NCI-H510A (cell line): ENCODE measurements at places on chromosomes 1 and 21.
A peak's percentile ranks its signal among the peaks of the same experiment; 100 is the strongest.

GRCh38 chr1:151259351-151259750 is 4.8 kb downstream of the PSMD4 start:
- DNase-seq: no peak

- no peak for DNase-seq
Observed at GRCh38 chr21:45959779-45960390, 21.7 kb upstream of the COL6A1 start.

DNA sequence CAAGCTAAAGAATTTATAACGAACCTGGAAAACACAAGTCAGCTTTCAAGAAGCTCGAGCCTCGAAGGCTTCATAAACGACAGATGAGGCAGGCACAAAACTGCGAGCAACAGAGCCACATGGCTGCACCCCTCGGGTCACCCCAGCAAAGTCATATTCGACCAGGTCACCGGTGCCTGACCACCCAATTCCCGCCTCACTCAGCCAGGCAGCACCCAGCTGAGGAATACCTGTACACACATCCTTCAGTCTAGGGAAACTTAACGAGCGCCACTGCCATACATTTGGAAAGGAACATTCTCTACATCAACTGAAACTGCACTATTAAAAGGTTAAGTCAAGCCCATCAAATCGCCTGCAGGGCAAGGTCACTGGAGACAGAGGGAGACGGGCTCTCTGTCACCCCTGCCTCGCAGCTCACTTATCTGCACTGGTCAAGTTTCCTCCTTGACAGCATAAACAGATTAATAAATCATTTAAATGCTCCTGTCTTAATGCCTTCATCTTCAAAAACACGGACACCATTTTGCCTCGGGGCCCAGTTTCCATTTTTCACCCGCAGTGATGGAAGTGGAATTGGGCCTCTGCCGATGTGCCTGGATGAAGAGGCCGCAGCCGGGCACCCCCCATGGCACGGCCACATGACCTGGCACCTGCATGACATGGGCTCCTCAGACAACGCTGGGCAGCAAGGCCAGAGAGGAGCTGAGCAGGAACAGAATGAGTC is 20.6 kb downstream of the NPHP4 start:
- DNase-seq: no peak

- peak; percentile 44 for DNase-seq
Observed at GRCh38 chr1:213983493-213984386, 4.0 kb upstream of the PROX1 start.

GRCh38 chr1:33719326-33719725 is 144.6 kb upstream of the HMGB4 start:
- DNase-seq: no peak

- no peak for DNase-seq
Observed at GRCh38 chr1:28421744-28422143, 52.2 kb downstream of the PHACTR4 start.

DNA sequence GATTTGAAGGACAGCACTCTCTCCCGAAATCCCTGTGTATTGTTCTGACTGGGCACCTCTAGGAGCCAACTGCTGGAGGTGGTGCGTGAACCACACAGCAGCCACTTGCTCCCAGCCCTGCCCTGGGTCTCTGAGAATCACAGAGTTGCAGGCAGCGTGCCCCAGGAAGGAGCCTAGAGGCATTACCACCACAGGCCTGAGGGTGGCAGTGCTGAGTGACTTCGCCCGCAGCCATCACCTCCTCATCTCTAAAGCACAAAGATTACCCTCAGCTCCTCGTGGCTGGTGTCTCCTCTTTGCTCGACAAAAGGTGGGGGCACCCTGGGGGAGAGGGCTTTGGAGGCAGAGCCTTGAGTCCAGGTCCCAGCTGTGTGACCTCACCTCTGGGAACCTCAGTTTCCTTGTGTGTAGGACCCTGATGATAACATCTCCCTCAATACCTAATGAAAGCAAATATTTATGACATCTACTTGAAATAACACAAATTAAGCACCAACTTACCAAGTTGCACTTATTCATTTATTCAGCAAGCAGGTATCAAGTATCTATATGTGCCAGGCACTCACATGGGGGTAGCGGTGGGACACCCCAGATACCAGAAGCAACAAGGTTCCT is 86.3 kb downstream of the VWA5B1 start:
- DNase-seq: peak; percentile 27

- DNase-seq: no peak
Observed at GRCh38 chr1:174964972-174965361, 34.8 kb upstream of the CACYBP start.

DNA sequence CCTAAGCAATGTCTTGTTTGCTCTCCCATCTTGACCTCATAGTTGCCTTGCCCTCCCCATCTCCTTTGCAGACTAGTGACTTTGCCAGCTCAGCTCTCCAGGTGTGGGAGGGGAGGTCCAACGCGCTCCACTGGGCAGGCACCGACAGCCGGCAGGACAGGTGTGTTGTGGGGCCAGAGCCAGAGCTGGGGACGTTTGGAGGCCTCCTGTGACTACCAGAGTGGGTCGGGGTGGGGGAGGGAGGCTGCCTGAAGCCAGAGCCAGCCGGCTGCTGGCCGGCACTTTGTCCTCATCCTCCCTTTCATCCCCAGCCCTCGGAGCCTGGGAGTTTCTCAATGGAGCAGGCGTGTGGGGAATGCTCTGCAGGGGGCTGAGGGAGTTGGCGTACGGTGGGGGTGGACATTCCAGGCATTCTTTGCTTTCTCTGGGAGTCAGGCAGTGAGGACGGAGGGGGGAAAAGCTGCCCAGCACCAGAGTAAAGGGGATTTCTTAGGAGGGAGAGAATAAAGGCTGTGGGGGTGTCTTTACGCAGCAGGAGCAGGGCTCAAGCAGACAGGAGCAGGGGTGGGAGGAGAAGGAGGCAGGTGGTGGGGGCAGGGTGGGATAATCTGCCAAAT is 20.2 kb downstream of the NUAK2 start:
- peak; percentile 83 for DNase-seq

DNA sequence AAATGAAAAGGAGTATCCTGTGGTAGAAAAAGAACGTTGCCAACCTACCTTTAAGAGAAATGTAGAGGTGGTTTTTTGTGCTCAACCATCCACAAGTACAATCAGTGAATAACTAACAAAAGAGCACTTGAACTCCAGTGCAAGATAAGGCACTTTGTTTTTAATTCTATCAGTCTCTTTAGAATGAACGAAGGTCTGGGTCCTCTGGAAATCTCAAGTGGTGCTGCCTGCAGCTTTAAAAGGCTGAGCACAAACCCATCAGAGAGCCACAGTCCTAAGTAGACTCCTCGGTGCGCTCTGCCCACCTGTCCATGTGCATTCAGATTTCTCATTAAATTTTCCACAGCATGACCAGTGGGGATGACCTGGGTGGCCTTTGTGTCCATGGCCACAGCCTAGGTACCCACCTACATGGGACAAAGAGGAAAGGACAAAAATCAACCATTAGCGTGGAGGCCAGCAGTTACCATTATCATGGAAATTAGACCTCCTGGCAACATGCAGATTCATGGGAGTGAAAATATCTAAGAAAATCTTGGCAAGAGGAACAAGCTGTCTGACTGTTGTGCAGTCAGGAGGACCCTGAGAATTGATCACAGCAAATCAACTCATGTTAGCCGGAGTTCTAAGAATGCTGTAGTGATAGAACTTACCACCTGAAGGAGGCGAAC is 9.4 kb downstream of the TRIM45 start:
- DNase-seq: no peak

DNA sequence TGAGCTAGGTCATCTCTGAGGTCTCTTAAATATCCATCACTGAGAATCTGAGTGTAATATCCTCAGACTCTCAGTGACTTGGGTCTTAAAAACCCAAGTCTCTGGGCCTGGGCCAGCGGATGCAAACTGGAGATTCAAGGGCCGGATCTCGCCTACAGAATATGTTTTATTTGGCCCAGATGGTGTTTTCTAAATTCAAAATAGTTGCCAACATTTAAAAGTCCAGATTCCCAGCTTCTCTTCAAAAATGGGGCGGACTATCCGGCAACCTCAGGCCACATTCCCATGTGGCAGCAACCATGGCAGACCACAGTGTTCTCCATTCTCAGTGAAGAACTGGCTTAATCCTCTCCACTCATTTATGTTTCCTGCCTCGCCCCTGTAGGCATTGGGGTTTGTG is 12.7 kb upstream of the HEYL start:
- DNase-seq: no peak

GRCh38 chr1:97898948-97899347 is 21.9 kb downstream of the DPYD start:
- DNase-seq: no peak

DNA sequence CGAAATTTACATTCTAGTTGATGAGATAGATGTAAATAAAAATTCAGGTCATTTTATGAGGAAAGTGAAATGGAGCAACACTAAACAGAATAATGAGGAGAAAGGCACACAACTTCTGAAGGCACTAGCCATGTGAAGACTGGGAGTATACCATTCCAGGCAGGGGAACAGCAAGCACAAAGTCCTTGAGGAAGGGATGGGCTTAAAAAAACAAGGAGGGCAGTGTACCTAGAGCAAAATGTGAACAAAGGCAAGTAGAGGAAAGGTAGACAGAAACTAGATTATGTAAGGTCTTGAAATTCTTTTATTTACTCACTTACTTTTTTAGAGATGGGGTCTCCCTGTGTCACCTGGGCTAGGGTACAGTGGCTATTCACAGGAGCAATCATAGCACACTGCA is 54.1 kb upstream of the LRIG2 start:
- no peak for DNase-seq

DNA sequence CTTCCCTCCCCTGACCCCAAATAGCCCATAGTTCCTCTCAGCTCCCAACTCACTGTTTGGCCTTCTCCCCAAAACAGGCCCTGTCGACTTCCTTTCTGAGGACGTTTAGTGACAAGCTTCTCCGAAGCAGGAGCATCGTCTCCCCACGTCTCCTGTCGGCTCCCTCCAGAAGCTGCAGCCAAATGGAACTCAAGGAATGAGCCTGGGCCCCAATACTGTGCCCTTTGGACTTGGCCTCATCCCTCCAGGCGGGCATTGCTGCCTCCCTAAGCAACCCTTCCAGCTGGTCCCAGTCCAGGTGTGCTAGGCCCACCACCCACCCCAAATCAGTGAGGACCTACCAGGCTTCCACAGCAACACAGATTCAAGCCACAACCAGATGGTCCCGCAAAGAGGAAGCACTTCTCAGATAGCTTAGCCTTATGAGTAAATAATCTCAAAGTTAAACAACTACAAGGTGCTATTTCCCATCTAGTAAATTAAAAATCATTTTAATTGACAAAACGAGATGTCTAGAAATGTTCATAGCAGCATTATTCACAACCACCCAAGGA is 33.0 kb downstream of the ACOT7 start:
- no peak for DNase-seq

DNA sequence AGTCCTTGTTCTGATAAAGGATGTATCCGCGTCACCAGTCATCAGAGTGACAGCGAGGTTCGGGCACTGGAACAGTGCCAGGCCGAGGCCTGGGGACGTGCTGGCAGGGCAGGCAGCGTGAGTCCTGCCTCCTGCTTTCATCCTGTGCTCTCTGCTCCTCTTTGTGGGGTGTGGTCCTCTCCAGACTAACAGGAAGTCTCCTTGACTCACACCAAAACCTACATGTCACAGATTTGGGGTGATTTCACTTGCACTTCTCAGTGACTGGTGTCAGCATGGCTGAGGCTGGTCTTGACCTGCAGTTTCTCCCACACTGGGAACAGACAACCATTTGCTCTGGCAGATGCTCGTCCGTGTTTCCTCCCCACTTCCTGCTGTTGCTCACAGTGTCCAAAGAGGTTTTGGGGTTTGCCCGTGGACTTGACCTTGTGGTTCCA is 8.8 kb upstream of the NLRP3 start:
- no peak for DNase-seq

DNA sequence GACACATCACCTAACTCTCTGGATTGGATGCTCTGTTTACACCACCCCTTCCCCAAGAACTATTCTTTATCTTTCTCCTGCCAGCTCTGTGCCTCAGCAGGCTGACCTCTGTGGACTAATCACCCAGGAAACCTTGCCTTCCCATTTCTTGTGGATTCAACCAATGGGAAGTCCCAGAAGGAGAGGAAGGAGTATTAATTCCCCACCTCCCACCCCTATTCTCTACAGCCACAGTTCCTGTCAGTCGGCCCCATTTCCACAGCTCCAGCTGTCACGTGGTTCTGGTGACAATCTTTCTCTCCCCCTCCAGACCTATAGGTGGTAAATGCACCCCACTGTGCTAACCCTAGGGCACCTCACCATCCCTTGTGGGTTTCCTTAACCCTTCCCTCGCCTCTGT is 46.8 kb upstream of the SSBP3 start:
- DNase-seq: no peak

- DNase-seq: no peak
Observed at GRCh38 chr1:162641114-162641513, 8.8 kb downstream of the DDR2 start.

- no peak for DNase-seq
Observed at GRCh38 chr1:32372149-32372756, 9.9 kb downstream of the TSSK3 start.

DNA sequence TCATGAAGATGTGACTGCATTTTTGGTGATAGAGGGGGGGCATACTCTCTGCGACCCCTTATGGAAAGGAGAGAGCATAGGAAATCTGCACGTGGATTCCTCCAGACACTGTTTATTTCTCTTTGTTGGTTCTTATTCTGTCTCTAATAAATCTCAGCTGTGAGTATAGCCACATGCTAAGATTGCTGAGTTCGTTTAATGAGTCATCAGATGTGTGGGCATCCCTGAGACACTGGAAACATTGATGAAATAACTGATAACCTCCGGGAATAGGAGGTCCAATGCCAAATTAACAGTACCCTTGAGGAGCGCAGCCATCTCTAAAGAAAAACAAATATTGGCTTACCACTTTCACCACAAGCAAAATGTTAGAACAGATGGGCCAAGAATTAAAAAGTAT is 880.2 kb upstream of the NEGR1 start:
- DNase-seq: no peak

- peak; percentile 98 for DNase-seq
Observed at GRCh38 chr1:39272027-39272797, 67.7 kb downstream of the MACF1 start.

DNA sequence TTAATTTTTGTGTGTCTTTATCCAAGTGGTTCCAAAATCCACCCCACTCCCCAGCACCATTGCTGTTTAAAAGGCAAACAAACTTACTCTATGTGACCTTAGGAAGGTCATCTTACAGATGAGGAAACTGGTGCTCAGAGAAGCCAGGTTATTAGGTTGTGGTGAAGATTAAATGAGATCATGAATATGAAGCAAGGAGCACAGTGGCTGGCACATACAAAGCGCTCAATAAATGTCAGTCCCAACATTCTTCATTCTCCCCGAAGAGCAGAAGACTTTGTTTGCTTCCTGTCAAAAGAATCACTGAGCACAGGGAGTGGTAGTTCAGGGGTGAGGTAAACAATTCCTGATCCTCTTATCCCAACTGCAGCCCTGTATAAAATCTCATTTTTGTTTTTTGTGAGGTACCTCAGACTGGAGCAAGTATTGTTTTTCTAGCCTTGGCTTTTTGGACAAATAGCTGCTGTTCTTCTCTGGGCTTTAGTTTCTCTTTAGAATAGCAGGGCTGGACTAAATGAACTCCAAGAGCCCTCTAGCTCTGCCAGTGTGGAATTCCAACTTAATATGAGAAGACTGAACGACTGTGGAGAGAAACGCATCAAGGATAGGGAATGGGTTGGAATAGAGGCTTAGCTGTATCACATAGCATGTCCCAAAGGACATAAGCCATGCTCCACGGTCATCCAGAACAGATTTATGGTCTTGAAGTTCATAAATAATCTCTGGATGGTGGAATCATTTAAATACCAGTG is 455.3 kb upstream of the USP24 start:
- DNase-seq: no peak

GRCh38 chr1:222335586-222335985 is 212.3 kb downstream of the HHIPL2 start:
- DNase-seq: no peak
